Fibroblast of skin of right quadriceps (primary cell): ENCODE measurements at places on chromosomes 5 and 9.

- DNase-seq = peak; percentile 24
Observed at GRCh38 chr9:14018081-14018480, 295.9 kb downstream of the NFIB start.

DNA sequence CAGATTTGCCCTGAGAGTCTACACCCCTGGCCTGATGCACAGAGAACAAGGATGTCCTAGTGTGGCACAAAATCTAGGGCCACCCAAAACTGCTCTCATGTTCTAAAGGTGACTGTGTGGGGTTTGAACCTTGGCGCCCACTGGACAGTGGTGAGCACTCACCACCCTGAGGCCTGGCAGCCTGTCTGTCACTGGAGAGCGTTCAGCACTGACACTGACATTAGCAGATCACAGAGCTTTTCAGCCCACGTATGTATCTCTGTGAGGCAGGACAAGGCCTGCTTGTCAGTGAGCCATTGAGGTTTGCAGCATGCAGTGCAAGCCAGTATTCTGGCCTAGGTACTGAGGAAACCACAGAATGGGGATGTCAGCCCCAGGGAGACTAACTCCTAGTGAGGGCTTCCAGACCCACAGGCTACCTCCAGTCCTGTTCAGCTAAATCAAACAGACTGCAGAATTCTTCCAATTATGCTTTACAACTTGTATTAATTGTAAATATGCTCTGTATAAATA is 38.9 kb upstream of the SLC2A8 start:
- DNase-seq = no peak

GRCh38 chr5:119315516-119315949 is 40.3 kb upstream of the TNFAIP8 start:
- peak; percentile 19 for DNase-seq

GRCh38 chr9:113464286-113464660 is 746 bp downstream of the RGS3 start:
- DNase-seq = no peak
